ENCODE measurements at places on chromosomes 2 and 18.

DNA sequence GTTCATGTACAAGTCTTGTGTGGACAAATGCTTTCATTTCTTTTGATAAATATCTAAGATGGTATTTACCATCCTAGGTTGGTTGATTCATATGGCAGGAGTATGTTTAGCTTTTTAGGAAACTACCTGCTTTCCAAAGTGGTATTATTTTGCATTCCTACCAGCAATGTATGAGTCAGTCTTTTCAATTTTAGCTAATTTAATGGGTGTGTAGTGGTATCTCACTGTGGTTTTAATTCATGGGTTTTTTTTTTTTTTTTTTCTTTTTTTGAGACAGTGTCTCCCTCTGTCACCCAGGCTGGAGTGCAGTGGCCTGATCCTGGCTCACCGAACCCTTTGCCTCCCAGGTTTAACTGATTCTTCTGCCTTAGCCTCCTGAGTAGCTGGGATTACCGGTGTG is 4.2 kb downstream of the ZNF512 start:
- DNase-seq, result no peak
- H3K36me3 ChIP-seq, result peaks cover 7% of the 10 kb centered on the region
- H3K4me3 ChIP-seq, result no peak overlapping the region
- peaks cover 3% of the 10 kb centered on the region for H3K4me1 ChIP-seq

GRCh38 chr2:126463892-126464674 is 191.9 kb upstream of the GYPC start:
- no peak overlapping the region for H3K27ac ChIP-seq
- no peaks in the 10 kb centered on the region for H3K4me1 ChIP-seq

DNA sequence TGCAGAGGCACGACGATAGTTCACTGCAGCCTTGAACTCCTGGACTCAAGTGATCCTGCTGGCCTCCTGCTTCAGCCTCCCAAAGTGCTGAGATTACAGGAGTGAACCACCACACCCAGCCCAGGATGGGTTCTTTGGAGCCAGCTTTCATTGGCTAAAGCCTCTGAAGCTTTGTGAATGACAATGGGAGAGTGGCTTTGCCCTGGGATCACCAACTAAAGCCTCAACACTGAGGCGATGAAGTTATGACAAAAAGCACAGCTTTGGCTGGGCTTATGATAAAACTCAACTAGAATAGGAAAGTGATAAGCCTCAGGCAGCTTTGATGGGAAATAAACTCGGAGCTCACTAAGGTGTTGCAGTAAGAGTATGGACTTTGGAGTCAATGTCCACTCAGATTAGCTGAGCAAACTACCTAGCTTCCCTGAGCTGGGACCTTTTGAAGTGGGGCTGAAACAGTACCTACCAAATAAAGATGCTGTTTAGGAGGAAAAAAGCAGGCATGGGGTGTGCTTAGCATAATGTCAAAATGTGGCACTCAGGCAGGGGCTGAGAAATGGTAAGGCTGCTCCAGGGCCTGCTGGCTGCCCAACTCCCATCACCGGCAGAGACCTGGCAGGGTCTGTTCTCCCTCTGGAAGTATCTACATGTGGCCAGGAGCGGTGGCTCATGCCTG is 4.3 kb downstream of the TMEM127 start:
- H3K4me3 ChIP-seq, result no peak overlapping the region
- no peak for DNase-seq
- H3K4me1 ChIP-seq, result peaks cover 36% of the 10 kb centered on the region
- peak overlapping the region; percentile 36 for H3K27ac ChIP-seq

GRCh38 chr2:118834901-118835745 is 12.3 kb downstream of the EN1 start:
- no peak for DNase-seq
- no peaks in the 10 kb centered on the region for H3K4me1 ChIP-seq

DNA sequence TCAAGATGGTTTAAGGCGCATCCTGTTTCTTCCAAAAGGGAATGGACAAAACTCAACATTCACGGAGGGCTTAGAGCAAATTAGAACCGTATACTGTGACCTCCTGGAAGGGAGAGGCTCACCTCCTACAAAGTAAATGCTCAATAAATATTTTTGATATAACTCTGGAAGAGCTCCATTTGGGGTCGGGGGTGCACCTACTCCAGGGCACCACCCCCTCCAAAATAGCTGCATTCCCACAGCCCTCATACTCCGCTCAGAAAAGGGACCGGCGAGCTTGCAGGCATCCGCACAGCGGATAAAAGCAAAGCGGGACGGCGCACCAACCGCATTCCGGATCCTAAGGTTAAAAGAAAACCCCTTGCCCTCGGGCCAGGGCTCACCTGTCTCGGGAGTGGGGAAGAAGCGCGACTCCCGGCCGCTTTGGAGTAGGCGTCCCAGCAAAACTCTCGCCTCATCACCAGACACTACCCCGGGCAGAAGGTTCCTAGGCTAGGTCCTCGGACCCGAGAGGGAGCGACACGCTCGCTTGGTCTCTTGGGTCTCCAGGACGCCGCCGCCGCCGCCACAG is 378 bp downstream of the WDPCP start:
- H3K36me3 ChIP-seq, result peaks cover 10% of the 10 kb centered on the region
- H3K27me3 ChIP-seq, result no peaks in the 10 kb centered on the region
- H3K4me1 ChIP-seq, result peaks cover 30% of the 10 kb centered on the region
- no peak for DNase-seq
- peak overlapping the region; percentile 96 for H3K27ac ChIP-seq

- DNase-seq, result no peak
- no peaks in the 10 kb centered on the region for H3K4me1 ChIP-seq
- H3K36me3 ChIP-seq, result no peaks in the 10 kb centered on the region
- H3K27me3 ChIP-seq, result no peaks in the 10 kb centered on the region
- H3K4me3 ChIP-seq, result no peak overlapping the region
- no peak overlapping the region for H3K27ac ChIP-seq
Observed at GRCh38 chr2:59389240-59389639, 1148.1 kb upstream of the FANCL start.

DNA sequence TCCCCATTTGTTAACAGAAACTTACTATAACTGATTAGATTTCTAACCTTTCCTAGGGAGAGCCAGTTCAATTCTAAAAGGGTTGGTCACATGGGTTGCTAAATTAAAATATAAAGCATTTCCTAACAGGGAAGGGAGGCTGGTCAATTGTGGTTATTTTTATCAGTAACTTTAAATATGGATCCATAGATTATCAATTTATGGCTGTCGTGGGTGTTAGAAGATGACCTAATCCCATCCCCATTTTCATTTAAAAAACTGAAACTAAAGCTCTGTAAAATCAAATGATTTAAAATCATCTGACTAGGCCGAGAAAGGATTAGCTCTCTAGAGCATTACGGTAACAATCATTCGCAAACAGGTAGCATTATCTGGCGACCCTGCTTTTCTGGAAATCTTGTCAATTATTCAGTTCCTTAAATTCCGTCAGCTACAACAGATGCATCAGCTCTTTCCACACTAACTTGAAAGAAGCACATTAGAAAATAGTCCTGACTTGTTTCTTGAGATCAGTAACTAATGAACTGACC is 953 bp upstream of the HNRNPA3 start:
- no peaks in the 10 kb centered on the region for H3K27me3 ChIP-seq
- peaks cover 22% of the 10 kb centered on the region for H3K4me1 ChIP-seq
- DNase-seq, result no peak
- peaks cover 24% of the 10 kb centered on the region for H3K36me3 ChIP-seq

GRCh38 chr18:41266204-41266603 is 688.8 kb upstream of the PIK3C3 start:
- no peak overlapping the region for H3K4me3 ChIP-seq
- H3K4me1 ChIP-seq, result no peaks in the 10 kb centered on the region
- no peaks in the 10 kb centered on the region for H3K36me3 ChIP-seq

All from Panc1 (cell line).